ENCODE measurements at places on chromosomes 1 and 21. TPM values are rescaled to one million over a fixed set of nuclear protein-coding genes. Genes with fewer than 3 reads are reported as not detected.

The IL24 gene
- not detected for total RNA-seq

The DCDC2B gene
- 0.10 TPM for total RNA-seq

The FAM43B gene
- total RNA-seq = not detected

The TNFRSF4 gene
- 44.1 TPM for total RNA-seq

The CELF3 gene
- not detected for total RNA-seq

The GCLM gene
- total RNA-seq = 17.3 TPM

The GUCA2B gene
- total RNA-seq = not detected

The LY9 gene
- total RNA-seq = 45.9 TPM
